ENCODE measurements at places on chromosomes 7 and 10.

GRCh38 chr10:73759512-73760115, 15.4 kb downstream of the SEC24C start:
- peak; percentile 69 for DNase-seq

GRCh38 chr7:4894482-4894881, 11.0 kb upstream of the RADIL start:
- no peak for DNase-seq

- DNase-seq, result no peak
Observed at GRCh38 chr10:75611993-75612372, 180.6 kb downstream of the LRMDA start.

GRCh38 chr7:22433710-22434460, 66.1 kb downstream of the STEAP1B start:
- no peak for DNase-seq

DNA sequence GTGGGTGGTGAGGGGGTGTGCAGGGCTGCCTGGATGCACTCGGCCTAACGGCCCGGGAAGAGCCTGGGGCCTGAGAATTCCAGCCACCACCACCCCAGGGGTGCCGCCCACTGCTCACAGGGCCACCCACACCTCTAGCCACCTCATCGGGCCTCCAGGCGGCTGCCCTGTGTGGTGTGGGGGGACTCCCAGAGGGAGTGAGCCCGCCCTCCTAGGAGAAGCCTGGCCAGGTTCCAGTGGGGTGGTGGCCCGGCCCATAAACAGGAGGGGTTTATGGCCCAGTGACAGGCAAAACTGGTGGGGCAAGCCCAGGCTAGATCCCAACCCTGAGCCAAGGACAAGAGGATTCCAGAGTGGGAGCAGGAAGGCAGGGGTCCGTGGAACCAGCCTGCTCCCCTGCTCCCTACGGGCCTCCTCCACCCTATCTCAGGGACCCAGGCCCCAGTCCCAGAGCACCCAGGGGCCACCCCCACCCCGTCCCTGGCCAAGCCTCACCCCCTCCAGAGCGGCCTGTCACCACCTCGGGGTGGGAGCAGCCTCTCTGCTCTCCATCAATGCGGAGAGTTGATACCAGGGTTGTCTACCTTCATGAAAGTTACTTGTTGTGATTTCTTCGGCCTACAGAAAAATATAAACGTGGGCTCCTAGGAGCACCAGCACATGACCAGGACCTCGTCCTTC, 20.2 kb upstream of the PDGFA start:
- DNase-seq, result no peak

- no peak for DNase-seq
Observed at GRCh38 chr7:36565792-36566356, 158.4 kb downstream of the AOAH start.

GRCh38 chr7:70143075-70144044, 545.1 kb downstream of the AUTS2 start:
- no peak for DNase-seq

- DNase-seq, result no peak
Observed at GRCh38 chr10:103752680-103753248, 102.6 kb downstream of the SH3PXD2A start.

GRCh38 chr7:40498924-40499510, 364.2 kb downstream of the SUGCT start:
- DNase-seq, result no peak

DNA sequence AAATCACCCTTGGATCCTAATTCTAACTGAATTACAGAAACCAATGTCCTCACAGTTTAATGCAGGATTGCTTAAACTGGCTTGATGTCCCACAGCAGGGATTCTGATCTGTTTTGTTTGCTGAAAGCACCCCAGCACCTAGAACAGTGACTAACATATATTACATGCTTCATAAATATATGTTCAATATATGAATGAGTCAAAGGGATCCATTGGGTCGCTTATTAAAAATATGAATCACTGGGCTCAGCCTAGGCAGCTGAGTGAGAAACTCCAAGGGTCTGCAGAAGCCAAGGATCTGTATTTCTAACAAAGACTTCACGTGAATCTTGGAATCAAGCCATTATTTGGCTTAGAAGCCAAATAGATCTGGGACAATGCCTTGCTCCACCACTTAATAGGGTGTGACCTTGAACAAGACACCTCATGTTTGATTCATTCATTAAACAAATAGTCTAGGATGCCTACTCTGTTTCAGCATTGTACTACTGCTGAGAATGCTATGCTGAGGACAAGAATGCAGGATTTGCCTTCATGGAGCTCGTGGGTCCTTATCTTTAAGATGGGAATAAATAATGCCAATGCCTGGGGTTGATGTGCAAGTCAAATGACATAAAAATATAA, 103.4 kb upstream of the DLX6 start:
- DNase-seq, result no peak

GRCh38 chr10:33410860-33411234, 76.4 kb upstream of the NRP1 start:
- no peak for DNase-seq

DNA sequence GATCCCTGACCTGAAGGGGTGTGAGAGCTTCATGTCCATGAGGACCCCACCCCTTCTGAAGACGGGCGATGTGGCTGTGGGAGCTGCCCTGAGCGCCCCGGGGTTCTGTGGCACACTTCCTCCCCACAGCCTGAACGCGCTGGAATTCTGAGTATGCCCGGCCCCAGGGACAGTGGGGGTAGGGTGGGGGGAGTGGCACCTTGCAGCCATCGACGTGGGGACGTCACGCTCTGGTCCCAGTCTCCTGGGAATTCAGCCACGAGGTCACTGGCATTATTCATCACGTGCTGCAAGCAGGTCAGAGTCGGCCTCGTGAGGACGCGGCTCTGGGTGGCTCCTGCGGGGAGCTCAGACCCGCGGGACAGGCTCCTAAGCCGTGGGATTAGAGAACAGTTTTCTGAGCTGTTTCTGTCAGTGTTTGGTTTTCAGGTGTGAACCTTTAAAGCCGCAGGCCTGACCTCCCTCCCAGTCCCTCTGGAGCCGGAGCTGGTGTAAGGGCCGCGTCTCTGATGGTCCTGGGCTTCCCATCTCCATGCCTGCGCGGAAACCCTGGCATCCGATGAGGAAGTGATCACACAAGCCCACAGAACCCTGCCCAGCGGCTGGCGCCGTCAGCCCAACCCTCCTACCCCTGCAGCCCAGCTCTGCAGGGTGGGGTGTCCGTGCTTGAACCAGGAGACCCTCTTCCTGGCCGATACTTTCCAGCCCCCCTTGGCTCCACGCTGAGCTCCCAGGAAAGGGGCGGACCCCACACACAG, 16.1 kb downstream of the GPR146 start:
- no peak for DNase-seq

GRCh38 chr10:98107644-98108430, 26.6 kb upstream of the R3HCC1L start:
- no peak for DNase-seq

GRCh38 chr10:66555061-66555460, 370.8 kb upstream of the LRRTM3 start:
- DNase-seq, result no peak

DNA sequence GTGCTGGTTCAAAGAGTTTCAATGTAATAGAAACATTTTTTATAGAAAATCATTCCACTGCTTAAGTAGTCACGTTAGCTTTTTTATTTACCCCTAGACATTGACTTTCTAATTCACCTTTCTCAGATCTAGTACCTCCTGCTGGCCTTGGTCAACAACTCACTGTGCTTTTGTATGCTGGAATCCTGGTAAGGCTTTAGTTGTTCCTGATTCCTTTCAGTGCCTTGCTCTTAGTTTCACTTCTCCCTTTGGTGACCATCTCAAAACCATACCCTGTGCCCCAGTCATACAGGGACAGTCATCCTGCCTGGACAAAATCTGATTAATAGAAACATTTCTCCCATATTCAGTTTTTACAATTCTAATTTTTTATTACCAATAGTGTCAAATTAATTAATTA, 130.2 kb downstream of the GPR37 start:
- DNase-seq, result no peak

All from CD4-positive, alpha-beta T cell treated with Interleukin-2 at 100 ng/mL for 4 hours (primary cell).